ENCODE measurements at places on chromosomes 7 and 10.

GRCh38 chr7:166338-167060 is 25.9 kb upstream of the FAM20C start:
- no peak for DNase-seq

GRCh38 chr10:78960316-78960800 is 108.4 kb upstream of the ZMIZ1 start:
- DNase-seq = no peak

DNA sequence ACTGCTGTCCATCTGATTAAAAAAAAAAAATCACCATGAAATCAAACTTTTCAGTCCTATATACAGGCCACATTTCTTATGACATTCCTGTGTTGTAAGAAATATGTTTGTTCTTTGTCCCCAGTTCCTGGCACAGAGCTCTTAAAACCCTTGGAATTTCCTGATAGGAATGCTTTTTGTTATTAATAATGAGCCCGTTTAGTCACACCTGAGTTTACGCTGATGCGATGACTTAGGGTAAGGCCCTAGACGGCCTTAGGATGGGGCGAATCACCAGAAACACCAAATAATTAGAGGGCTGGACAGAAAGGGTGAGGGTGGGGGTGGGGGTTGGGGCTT is 17.5 kb downstream of the TSPAN15 start:
- no peak for DNase-seq

GRCh38 chr10:133324857-133325260 is 11.8 kb downstream of the CALY start:
- no peak for DNase-seq

DNA sequence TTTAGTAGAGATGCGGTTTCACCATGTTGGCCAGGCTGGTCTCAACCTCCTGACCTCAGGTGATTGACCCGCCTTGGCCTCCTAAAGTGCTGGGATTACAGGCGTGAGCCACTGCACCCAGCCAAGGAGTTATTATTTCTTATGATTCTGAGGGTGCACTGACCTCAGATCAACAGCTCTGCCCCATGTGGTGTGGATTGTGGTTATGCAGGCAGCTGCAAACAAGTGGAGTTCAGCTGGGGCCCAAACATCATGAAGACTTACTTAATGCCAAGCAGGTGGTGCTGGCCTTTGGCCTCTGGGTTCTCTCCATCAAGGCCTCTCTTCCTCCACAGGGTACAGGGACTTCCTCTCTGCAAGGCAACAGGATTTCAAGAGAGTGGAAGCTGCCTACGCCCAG is 45.1 kb upstream of the OPTN start:
- DNase-seq = no peak

DNA sequence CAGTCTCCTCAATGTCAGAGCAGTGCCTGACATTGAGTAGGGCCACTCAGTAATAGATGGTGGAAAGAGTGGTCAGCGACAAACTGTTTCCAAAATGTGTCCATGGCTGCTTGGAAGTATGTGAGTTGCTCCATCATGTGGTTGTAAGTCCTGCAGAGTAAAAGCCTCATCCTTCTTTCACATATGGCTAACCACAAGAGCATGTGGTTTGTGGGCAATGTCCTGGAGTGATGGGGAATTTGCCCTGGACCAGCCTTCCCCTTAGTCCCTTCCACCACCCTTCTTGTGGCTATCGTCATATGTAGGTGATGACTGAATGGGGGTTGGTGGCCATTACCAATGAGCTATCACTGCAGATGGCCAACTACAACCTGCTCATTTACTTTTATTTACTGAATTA is 33.0 kb upstream of the PLXNA4 start:
- no peak for DNase-seq

- no peak for DNase-seq
These were observed 83.7 kb downstream of the RBM33 start for GRCh38 chr7:155728116-155728515.

- no peak for DNase-seq
These were observed 27.6 kb upstream of the RNF32 start for GRCh38 chr7:156612930-156613329.

DNA sequence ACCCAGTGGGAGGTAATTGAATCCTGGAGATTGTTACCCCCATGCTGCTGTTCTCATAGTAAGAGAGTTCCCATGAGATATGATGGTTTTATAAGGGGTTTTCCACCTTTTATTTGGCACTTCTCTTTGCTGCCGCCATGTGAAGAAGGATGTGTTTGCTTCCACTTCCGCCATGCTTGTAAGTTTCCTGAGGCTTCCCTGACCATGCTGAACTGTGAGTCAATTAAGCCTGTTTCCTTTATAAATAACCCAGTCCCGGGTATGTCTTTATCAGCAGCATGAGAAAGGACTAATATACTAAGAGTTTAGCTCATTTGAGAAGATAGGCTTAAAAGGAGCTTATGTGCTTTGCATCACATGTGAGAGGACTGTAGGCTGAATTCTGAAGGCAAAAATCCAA is 29.3 kb downstream of the TMEM248 start:
- no peak for DNase-seq

GRCh38 chr10:65816536-65816935 is 1109.3 kb upstream of the LRRTM3 start:
- DNase-seq = no peak

GRCh38 chr10:129769381-129770116 is 194.5 kb downstream of the EBF3 start:
- no peak for DNase-seq

DNA sequence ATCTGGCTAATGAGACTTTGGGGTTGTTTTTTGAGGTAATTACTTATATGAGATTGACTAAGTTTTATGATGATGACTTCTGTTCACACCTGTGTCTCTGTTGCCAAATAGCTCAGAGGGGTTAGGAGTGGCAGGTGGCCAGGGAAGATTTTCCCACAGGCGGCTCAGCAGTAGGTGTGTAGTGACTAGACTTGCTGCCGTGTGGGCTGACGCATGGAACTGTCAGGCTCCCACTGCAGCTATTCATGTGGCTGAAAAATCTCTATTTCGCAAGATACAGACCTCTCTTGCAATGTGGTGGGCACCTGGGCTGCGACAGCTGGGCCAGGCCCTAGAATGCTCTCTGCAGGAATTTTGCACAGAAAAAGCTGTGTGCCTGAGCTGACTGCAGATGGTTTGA is 1.4 kb downstream of the CPA4 start:
- DNase-seq = no peak

GRCh38 chr10:2256241-2256640 is 518.9 kb upstream of the ADARB2 start:
- DNase-seq = no peak

DNA sequence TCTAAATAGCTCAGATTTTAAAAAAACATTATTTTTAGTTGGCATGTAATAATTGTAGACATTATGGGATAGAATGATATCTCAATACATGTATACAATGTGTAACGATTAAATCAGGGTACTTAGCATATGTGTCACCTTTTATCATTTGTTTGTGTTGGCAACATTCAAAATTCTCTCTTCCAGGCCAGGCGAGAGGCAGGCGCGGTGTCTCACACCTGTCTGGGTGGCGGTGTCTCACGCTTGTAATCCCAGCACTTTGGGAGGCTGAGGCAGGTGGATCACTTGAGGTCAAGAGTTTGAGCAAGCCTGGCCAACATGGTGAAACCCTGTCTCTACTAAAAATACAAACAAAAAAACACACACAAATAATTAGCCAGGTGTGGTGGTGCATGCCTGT is 151.7 kb downstream of the RTKN2 start:
- no peak for DNase-seq

GRCh38 chr7:4235596-4235995 is 446.5 kb upstream of the FOXK1 start:
- DNase-seq = no peak

DNA sequence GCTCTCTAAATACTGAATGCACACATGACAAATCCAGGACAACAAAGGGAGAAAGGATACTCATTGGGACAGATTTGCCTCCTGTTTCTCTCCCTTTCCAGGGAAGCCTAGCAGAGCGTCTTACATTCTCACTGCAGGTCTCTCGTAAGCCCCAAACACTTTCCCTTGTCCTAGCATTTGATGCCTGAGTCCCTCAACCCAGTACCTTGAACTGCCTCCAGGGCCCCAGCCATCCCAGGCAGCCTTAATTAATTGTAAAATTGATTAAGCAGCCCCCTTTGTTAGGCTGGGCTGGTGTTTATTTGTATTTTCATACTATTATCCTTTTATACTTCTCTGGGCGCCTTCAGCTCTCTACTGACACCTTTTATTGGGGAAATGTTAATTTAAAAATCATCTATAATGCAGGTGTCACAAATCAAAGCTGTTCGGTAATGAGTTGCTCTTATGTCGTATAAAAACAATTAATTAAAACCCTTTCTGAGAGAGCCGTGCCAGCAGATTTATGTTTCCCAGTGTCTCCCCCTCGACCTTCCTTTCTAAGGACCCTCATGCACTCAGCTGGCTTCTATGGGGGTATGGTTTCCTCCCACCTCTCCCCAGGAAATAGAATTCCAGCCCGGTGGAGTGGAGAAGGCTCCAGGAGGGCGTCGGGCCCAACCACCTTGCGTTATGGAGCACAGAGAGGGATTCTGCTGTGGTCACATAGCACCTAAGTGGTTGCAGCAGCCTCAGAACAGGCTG is 243.8 kb downstream of the RPS24 start:
- DNase-seq = no peak

GRCh38 chr7:66236713-66237303 is 31.7 kb downstream of the TPST1 start:
- DNase-seq = no peak

DNA sequence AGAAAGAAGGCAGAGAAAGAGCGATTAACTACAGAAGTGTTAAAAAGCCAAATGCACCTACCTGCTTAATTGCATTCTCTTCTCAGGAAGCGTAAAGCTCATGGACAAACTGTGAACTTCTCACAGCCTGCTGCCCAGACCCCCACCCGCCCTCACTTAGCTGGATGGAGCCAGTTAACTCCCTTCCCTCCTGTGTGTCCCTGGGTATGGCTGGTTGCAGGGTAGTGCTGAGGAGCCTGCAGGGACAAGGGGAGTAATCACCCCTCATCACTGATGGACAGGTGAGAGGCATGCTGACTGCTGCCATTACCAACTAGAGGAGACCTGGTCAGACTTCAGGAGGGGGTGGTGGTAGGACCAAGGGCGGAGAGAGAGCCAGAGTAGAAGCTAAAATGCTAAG is 37.5 kb downstream of the ENO4 start:
- no peak for DNase-seq

DNA sequence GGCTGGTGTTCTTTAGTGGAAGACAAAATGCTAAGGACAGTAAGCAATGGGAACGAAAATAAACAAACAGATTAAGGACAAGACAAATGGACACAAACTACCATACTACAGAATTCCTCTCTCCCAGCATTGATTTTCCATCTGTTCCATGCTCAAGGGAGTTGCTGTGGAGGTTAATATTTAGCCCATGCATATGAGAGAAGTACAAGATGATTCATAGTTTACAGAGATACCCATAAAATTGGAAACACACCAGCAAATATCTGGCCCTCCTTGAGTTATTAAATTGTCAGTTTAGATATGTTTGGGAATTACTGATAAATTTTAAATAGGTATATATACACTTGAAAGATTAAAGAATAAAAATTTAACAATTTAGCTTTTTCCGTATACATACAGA is 69.8 kb downstream of the GLI3 start:
- DNase-seq = no peak

DNA sequence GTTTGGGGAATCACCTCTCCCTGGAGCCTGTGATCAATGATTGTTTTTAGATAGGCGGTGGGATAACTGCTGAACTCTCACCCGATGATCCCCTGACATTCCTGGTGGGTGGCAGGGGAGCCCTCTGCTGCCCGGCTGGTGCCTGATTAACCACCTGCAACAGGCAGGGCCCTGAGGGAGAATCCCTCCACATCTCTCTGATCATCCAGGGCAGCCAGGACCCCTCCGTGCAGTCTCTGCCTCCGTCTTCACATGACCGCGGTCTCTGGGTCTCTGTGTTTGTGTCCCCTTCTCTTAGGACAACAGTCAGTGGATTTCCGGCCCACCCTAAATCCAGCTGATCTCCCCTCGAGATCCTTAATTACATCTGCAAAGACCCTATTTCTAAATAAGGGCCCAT is 17.4 kb downstream of the CALML5 start:
- DNase-seq = no peak

DNA sequence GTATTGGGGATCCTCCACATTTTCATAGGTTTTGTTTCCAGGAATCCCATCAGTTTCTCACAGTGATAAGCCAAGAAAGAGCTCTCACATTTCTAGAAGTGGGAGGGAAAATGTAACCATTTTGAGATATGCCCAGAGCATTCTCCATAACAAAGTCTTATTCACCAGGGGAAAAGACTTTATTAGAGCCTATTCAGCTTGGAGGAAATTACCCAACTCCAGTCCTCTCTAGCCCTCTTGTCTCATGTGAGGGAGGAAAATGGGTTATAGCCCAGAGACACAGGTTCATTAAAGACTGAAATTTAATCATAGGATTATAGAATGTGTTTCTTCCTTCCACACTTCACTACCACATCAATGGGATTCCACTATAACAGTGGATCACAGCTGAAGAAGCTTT is 61.6 kb upstream of the DYNC1I1 start:
- DNase-seq = no peak

GRCh38 chr7:149462101-149462520 is 1.2 kb upstream of the ZNF777 start:
- DNase-seq = no peak

- DNase-seq = no peak
These were observed 32.7 kb upstream of the KLHL7 start for GRCh38 chr7:23072922-23073321.

DNA sequence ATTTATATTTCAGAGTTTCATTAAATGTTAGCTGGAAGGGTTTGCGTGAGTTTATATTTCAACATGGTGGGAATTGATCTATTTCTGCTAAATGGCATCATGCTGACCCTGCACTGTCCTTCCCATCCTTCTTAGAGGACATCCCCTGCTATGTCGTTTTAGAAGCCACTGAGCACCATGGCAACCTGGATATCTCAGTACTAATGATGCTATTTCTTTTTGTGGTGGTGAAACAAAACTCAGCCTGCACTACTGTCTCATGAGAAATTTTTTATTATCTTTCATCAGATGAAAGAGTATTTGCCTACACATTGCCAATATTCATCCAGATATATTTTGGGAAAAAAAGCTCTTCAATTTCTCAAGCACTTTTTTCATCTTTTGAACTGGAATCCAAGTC is 12.1 kb downstream of the EPDR1 start:
- no peak for DNase-seq

DNA sequence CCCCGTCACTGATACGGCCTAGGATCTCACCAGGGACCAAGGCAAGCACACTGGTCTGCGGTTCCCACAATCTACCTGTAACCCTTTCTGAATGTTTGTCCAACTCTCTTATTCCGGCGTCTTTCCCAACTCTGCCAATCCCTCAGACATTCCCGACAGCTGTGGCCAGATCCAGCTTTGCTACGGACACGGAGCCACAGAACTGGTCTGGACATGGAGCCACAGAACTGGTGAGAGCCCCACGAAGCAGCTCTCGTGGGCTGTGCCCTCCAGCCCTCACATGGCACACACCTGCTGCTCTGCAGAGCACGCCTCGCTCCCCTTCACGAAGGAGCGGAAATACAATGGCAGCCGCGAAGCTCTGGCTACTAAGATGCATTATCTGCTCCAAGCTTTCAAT is 376.8 kb downstream of the DNAJB6 start:
- DNase-seq = no peak

DNA sequence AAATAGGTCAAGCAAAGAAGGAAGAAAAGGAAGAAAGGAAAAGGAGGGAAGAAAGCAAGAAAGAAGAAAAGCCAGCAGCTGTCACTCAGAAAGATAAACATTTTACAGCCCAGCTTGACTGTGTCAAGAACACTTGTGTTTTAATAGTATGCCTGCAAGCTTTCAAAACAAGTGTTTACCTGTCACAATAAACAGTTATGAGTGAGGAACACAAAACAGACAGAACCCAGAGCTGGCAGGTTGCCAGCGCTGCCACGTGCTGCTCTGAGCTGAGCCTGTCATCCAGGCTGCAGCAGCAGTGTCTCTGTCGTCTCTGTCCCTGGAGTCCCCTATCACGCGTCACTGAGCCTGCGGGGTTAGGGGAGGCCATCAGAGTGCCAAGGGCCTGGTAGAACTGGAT is 827.6 kb upstream of the AUTS2 start:
- peak; percentile 29 for DNase-seq

All from NCI-H1930 (cell line).